ENCODE measurements at places on chromosomes 11 and 22. TPM values are rescaled to one million over a fixed set of nuclear protein-coding genes. Genes with fewer than 3 reads are reported as not detected.

Gene SLC6A5
- not detected for total RNA-seq

Gene ATG16L2
- 29.1 TPM for total RNA-seq

Gene MLC1
- total RNA-seq: not detected

Gene TPBGL
- total RNA-seq: not detected

Gene TRIM77
- total RNA-seq: not detected

Gene OR51B5
- not detected for total RNA-seq

Gene BIK
- total RNA-seq: 37.9 TPM

Gene USP2
- total RNA-seq: 1.1 TPM

Gene TRIM34
- total RNA-seq: 13.1 TPM

Gene EP300
- total RNA-seq: 67.2 TPM
